ENCODE measurements at places on chromosomes 11 and 22. TPM values are rescaled to one million over a fixed set of nuclear protein-coding genes. Genes with fewer than 3 reads are reported as not detected.

DUSP8 gene
- 17.2 TPM for total RNA-seq

DNA sequence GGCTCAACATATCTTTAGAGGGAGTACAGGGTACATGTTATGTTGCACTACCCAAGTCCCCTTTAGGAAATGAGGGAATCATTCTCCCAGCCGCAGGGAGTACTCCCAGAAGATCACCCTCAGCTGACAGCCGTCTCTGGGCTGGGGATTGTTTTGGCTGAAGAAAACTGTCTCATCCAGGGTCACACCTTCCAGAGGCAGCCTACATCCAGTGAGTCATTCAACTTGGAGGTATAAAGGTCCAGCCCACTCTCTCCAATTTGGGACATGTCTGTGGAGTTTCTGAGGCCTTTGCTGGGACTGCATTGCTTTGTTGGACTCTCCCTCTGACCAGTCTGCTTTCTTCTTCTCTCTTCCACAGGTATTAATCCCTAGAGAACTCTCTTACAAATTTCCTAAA, 42.1 kb downstream of the RASSF10 start:
- DNase-seq, result no peak

VSTM5 gene
- total RNA-seq, result 0.74 TPM

GRCh38 chr11:73140213-73141030, 1.7 kb downstream of the FCHSD2 start:
- DNase-seq, result no peak

GRCh38 chr11:119940401-119940976, 197.4 kb downstream of the TRIM29 start:
- no peak for DNase-seq

DNA sequence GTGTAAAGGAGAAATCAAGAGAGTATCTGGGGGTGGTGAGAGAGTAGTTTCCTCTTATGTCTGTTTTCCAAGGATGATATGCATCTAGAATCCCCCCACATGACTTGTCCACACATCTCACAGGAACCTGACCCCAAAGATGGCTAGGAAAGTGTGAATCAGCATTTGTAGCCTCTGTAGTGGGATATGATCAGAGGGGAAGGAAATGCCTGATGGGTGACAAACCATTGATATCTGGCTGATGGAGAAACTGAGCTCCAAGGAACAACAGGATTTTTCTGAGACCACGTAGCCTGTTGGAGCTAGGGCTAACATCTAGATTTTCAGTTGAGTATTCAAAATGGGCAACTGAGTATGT, 369.4 kb downstream of the DDX10 start:
- DNase-seq, result no peak

DNA sequence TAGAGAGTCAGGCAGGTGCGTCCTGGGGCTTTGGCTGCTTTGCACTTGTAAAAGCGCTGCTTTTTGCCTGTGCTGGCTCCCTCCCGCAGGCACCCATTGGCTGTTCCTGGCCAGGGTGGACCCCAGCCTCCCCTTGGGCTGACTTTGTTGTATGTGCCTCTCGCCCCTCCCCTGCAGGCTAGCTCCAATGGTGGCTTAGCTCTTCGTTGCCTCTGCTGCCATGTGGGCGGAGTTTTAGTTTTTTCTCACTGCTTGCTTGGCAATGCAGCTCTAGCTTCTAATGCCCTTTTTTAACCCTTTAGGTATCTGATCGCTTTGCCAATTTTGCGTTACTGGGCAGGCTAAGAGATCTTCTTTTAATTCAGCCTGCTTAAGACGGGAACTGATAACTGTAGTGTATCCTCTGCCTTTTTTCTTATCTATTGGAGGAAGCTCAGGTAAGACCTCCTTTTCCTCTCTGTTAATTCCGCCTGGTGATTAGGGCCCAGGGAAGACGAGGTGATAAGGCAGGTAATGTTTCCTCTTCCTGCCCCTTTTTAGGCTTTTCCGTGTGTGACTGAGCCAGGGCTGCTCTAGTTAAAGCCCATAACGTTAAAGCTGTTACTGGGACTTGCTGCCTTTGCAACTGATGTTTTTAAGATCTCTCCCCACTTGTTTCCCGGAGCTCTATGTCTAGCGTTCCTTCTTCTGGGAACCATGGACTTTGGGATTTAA, 11.7 kb upstream of the GLYATL1 start:
- DNase-seq, result peak; percentile 37

DNA sequence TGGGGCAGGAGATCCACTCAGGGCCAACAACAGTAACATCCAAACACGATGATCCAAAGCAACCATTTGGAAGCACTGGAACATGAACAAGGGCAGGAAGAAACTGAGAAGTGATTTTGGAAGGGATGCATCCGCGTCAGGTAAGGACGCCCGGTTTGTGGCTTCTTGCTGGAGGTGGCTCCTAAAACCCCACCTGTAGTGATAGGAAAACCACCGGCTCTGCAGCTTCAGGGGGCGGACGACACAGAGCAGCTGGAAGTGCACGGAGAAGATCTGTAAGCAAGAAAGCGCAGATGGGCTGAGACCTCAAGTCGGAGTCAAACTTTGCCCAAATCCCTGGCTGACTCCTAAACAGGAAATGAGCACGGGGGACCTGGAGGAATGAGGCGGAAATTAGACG, 1066.1 kb downstream of the BRD1 start:
- DNase-seq, result no peak

Data from prostate gland (tissue), 2 donors.